ENCODE measurements at places on chromosomes 2 and 18.

- no peak for DNase-seq
Observed at GRCh38 chr2:164617466-164617865, 3.8 kb downstream of the GRB14 start.

DNA sequence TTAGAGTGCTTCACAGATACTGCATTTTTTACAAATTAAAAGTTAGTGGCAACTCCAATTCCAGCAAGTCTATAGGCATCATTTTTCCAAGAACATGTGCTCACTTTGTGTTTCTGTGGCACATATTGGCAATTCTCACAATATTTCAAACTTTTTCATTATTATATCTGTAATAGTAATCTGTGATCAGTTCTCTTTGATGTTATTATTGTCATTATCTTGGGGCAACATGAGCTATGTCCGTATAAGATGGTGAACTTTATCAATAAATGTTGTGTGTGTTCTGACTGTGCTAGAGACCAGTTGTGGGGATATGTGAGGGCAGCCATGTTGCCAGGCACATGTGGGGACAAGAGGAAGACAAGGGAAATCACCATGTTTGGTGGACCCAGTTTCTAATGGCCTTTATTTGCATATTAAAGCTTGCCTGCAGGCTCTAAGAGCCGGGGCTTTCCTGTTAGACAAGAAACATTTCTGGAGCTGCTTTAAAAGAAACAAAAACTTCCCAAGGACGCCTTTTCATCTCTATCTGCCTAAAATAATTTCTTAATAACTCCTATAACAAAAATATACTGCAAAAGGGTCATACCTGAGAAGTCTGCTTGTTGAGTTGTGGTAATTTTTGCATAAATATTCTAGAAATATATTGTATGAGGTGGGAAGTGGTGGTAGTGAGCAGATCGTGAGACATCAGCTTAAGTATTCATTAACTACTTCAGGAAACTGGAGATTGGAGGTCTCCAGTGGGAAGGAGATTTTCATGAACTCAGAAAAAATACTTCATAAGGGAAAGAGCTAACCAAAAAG is 37.2 kb downstream of the KYNU start:
- DNase-seq: no peak

- no peak for DNase-seq
Observed at GRCh38 chr2:239201884-239202283, 198.9 kb downstream of the HDAC4 start.

DNA sequence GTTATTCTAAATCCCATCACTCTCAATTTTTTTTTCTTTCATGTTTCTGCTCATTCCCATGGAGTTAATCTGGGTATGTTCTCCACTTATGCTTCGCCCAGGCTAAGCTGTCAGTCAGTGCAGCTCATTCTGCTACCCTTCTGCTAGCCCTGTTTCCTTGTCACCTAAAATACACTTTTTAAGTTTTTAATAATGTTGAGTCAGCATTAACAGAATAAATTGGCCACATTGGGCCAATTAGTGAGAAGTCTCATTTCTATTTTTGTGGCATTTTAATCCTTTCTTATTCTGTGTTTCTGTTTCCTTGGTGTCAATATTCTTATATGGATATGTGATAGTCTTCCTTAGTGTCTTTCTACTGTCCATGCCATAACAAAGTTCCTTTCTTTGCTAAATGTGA is 1126.2 kb downstream of the DPP10 start:
- DNase-seq: no peak

DNA sequence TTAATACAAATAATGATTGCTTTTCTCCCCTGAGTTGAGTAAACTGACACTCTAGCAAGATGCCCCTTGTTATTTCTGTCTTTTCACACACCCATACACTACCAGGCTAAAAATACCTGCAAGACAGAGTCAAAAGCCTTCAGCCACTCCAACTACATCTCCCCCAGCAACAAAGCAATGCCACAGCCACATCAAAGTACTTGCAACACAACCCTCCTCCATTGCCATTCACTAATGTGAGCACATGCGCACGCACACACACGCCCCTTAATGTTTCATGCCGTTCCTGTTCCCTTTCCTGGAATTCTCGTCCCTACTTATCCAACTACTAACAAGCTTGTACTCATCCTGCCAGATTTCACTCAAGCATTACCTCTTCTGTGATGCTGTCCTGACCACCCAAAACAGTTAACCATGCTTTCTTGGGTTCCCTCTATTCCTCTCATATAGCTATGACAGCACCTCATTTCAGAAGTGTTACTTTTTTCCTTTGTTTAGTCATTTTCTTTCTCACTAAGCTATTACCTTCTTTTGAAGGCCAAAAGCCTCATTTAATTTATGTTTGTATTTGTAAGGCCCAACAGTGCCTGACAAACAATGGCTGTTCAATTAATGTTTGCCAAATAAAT is 29.6 kb downstream of the SLC25A12 start:
- DNase-seq: no peak

GRCh38 chr2:234427081-234428061 is 69.5 kb downstream of the ARL4C start:
- DNase-seq: peak; percentile 92

DNA sequence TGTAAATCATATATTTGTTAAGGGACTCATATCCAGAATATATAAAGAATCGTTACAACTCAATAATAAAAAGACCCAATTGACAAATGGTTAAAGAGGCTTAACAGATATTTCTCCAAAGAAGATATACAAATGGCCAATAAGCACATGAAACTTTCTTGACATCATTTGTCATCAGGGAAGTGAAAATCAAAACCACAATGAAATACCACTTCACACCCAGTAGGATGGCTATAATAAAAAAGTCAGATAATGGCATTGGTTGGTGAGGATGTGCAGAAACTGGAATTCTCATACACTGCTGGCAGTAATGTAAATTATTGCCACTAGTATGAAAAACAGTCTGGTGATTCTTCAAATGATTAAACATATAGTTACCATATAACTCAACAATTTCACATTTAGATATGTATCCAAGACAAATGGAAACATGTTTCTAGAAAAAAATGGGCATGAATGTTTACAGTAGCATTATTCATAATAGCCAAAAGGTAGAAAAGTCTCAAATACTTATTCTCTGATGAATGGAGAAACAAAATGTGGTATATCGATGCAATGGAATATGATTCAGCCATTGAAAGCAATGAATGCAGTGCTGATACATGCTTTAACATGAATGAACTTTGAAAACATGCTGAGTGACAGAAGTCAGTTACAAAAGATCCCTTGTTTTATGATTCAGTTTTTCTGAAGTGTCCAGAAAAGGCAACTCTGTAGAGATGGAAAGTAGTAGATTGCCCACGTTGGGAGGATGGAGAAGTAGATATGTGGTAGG is 304.6 kb upstream of the ZEB2 start:
- no peak for DNase-seq

DNA sequence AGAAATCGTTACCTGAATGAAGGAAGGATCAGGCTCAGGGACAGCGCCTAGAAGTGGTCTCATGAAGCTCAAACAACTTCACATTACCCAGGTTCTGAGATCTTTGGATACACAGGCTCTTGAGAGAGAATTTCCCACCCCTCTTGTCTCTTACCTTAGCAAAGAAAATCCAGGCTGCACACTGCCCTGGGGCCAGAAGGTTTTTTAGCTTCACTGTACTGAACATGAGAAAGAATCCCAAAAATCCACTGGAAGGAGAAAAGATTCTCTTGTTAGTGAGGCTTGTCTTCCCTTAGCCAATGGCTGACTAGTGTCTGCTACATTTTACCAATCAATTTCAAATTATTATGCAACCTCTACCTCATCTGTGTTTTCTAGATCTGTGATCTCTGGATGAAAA is 101.0 kb upstream of the RIOK3 start:
- DNase-seq: no peak

DNA sequence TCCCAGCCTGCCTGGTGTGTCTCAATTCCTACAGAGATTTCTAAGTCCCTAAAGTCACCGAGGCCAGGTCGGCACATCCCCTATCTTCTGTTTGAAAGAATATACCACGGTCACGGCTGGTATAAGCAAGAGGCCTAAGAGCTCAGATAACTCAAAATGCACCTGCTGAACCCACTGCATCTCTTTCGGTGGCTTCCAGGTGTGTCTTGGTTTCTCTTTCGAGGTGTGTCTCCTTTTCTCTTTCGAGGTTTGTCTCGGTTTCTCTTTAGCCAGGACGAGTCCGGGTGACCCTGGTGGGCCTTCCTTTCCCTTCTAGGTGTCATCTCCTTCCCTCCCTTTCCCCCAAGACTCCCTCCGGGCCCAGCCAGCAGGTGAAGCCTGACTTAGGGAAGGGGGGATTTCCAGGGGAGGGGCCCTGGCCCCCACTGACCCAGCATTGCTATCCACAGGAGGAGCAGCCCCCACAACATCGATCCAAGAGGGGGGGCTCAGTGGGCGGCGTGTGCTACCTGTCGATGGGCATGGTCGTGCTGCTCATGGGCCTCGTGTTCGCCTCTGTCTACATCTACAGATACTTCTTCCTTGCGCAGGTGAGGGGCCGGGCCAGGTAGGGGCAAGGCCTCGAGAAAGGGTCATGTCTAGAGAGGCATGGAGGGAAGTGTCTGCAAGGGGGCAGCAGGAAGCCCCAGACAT is 8.4 kb downstream of the ITM2C start:
- no peak for DNase-seq

GRCh38 chr2:198376677-198377076 is 572.3 kb downstream of the PLCL1 start:
- no peak for DNase-seq

DNA sequence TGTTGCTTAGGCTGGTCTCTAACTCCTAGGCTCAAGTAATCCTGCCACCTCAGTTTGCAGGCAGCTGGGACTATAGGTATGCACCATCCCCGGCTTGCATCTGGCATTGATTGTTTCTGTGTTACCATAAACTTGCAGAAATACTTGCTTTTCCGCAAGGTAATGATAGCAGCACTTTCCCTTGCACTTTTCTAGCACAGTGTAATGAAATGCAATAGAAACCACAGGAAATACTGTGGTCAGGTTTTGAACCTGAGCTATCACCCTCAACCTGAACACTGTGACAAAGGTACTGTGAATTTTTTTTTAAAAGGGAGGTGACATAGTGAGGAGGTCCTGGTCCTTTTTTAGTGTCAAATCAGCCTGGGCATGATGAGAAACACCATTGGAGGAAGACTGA is 38.3 kb downstream of the DHRS9 start:
- no peak for DNase-seq

GRCh38 chr2:8539743-8540551 is 141.9 kb upstream of the ID2 start:
- DNase-seq: no peak

DNA sequence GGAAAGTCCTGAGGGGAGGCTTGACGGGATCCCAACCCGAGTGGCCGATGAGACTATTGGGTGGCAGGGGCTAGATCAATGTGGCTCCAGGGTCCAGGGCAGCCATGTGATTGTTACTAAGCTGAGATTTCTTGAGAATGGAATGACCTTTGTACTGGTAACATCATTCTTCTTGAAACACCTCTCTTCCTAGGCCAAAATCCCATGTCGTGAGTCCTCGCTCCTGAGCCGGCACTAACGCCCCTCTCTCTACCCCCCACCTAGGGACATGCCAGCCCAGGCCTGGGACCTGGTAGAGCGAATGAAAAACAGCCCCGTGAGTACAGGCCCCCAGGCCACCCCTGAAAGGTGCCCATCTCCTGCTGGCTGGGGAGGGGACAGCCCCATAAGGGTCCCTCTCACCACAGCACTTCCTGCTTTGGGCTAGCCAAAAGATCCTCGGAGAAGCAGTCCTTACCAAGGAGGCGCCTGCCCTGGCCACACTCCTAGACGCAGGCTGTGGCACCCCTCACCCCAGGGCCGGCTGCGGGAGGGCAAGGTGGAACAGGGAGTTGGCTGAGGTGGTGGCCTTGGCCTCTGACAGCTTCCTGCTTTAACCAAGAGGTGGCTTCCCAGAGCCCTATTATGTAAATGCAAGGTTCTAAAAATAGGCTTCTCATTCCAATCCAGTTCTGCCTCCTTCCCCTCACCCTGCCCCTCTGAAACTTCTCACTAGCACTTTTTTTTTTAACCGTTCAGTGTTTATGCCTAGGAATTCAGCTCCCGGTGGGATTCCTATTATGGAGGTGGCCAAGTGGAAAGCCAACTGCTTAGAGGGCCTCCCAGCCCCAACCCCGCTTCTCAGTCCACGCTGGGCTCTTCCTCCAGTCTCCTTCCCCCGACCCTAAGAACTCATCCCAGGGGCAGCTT is 126.6 kb upstream of the PPP1CB start:
- no peak for DNase-seq

DNA sequence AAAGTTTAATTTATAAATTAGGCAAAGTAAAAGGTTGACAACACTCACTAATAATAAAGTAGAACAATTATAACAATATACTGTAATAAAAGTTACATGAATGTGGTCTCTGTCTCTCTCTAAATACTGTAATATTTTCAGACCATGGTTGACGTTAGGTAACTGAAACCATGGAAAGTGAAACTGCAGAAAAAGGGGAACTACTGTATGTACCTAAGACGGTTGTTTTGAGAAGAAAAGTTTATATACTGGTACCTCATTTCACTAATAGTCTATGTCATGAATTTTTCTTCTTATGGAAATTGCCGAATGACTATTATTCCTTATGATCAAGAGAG is 166.7 kb upstream of the ZNF521 start:
- DNase-seq: no peak

Measured in non-pigmented ciliary epithelial cell (primary cell).